ENCODE measurements at places on chromosomes 7 and 10. TPM values are rescaled to one million over a fixed set of nuclear protein-coding genes. Genes with fewer than 3 reads are reported as not detected.
A peak's percentile ranks its signal among the peaks of the same experiment; 100 is the strongest.

- no peak for DNase-seq
- H3K4me1 ChIP-seq = peaks cover 6% of the 10 kb centered on the region
- H3K4me3 ChIP-seq = no peak overlapping the region
- no peaks in the 10 kb centered on the region for H3K27me3 ChIP-seq
- H3K27ac ChIP-seq = no peak overlapping the region
Measured at GRCh38 chr7:1516586-1517251, 12.5 kb upstream of the INTS1 start.

- H3K27ac ChIP-seq = no peak overlapping the region
- DNase-seq = no peak
- H3K4me3 ChIP-seq = no peak overlapping the region
- H3K36me3 ChIP-seq = no peaks in the 10 kb centered on the region
- H3K4me1 ChIP-seq = no peaks in the 10 kb centered on the region
Measured at GRCh38 chr7:135995748-135996147, 18.6 kb upstream of the MTPN start.

GRCh38 chr7:87926581-87927461 is 7.2 kb upstream of the ADAM22 start:
- no peaks in the 10 kb centered on the region for H3K27me3 ChIP-seq
- H3K27ac ChIP-seq = no peak overlapping the region
- no peaks in the 10 kb centered on the region for H3K4me1 ChIP-seq
- no peaks in the 10 kb centered on the region for H3K36me3 ChIP-seq

GRCh38 chr7:100465702-100466311 is 1.7 kb upstream of the SPACDR start:
- H3K36me3 ChIP-seq = peaks cover 27% of the 10 kb centered on the region
- no peaks in the 10 kb centered on the region for H3K27me3 ChIP-seq
- H3K27ac ChIP-seq = peak overlapping the region; percentile 55

GRCh38 chr7:66138994-66139752 is 24.5 kb downstream of the CRCP start:
- H3K4me1 ChIP-seq = no peaks in the 10 kb centered on the region
- H3K27me3 ChIP-seq = no peaks in the 10 kb centered on the region
- H3K27ac ChIP-seq = no peak overlapping the region
- peaks cover 50% of the 10 kb centered on the region for H3K36me3 ChIP-seq
- H3K4me3 ChIP-seq = no peak overlapping the region

DNA sequence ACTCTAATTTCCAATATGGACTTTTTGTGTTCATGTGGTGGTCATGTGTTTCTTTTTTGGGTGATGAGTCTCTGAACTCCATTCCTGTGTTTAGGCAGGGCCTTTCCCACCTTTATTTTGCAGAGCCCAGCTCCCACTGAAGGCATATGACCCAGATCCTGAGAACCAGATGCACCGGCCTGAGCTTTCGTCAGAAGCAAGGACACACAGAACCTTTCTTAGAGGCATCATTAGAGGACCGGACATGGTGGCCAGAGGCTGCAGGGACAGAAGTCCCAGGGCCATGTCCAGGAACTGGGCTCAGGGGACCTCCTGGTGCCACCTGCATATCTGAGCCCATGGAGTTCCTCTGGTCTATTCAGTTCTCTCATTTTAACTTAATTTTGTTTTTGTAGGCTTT is 200.9 kb upstream of the ZNF32 start:
- no peak overlapping the region for H3K27ac ChIP-seq
- H3K4me3 ChIP-seq = no peak overlapping the region
- H3K4me1 ChIP-seq = peaks cover 19% of the 10 kb centered on the region
- DNase-seq = no peak
- H3K27me3 ChIP-seq = no peaks in the 10 kb centered on the region

- H3K36me3 ChIP-seq = no peaks in the 10 kb centered on the region
- DNase-seq = no peak
- no peak overlapping the region for H3K27ac ChIP-seq
- no peaks in the 10 kb centered on the region for H3K27me3 ChIP-seq
- H3K4me3 ChIP-seq = no peak overlapping the region
Measured at GRCh38 chr7:149569025-149569725, 71.6 kb upstream of the ZNF746 start.

DNA sequence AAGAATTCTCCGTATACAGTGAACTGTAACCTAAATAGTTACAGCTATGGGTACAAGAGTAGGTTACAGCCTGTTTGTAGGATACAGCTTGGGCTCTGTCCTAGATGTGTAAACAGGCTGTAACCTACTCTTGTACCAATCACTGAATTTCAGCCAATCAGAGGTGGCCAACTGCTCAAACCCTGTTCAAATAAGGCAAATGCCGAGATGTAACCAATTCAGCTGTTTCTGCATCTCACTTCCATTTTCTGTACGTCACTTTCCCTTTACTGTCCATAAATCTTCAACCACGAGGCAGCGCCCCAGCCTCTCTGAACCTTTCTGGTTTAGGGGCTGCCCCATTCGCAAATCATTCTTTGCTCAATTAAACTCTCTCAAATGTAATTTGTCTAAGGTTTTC is 8.3 kb upstream of the MMP21 start:
- DNase-seq = no peak
- no peak overlapping the region for H3K4me3 ChIP-seq
- H3K36me3 ChIP-seq = peaks cover 8% of the 10 kb centered on the region
- no peaks in the 10 kb centered on the region for H3K4me1 ChIP-seq
- H3K27ac ChIP-seq = no peak overlapping the region

DNA sequence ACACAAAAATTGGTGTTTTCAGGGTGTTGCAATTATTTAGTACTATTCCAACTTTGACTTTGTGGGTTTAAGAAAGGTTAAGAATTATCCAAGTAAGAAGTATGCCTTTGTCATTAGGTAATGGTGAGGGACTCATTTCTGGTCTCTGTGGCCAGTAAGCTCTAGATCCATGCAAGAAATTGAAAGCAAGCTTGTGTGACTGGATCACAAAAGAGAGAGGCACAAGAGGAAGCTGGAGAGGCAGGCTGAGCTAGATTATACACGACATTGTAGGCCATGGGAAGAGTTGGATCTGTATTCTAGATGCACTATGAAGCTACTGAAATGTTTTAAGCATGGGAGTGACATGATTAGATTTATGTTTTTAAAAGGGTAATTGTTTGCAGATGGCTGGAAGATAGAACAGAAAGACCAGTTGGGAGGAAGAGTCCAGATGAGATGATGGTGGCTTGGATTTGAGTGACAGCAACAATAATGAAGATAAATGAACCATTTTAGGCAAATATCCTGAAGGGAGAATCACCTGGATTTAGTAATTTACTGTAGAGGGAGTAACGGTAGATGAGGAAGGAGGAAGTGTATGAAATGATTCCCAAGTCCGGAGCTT is 50.0 kb downstream of the CALD1 start:
- no peaks in the 10 kb centered on the region for H3K36me3 ChIP-seq
- DNase-seq = no peak
- H3K4me3 ChIP-seq = no peak overlapping the region
- H3K27me3 ChIP-seq = no peaks in the 10 kb centered on the region

DNA sequence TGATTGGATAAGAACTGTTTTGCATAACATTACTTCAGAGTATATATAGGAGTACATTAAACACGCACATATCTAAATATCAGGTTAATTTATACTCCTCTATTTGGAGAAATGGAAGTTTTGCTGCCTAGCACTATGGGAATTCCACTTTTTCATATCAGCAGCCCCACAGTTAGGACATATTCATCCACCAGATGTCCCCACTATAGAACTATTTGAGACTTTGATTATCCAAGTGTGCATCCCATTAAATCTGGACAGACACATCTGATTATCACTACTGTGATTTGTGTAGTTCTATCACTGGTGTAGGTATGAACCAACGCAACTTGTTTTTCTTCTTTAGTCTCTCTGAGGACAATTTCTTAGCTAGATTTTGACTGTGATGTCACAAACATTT is 345.7 kb downstream of the THSD7A start:
- H3K4me1 ChIP-seq = no peaks in the 10 kb centered on the region
- no peak overlapping the region for H3K4me3 ChIP-seq
- DNase-seq = no peak
- H3K27me3 ChIP-seq = no peaks in the 10 kb centered on the region
- H3K36me3 ChIP-seq = no peaks in the 10 kb centered on the region
- no peak overlapping the region for H3K27ac ChIP-seq

GRCh38 chr7:52518869-52519268 is 516.6 kb upstream of the POM121L12 start:
- H3K36me3 ChIP-seq = no peaks in the 10 kb centered on the region
- no peaks in the 10 kb centered on the region for H3K27me3 ChIP-seq
- DNase-seq = no peak
- H3K4me1 ChIP-seq = no peaks in the 10 kb centered on the region
- no peak overlapping the region for H3K27ac ChIP-seq
- H3K4me3 ChIP-seq = no peak overlapping the region

- H3K4me3 ChIP-seq = peak overlapping the region; percentile 28
Measured at GRCh38 chr10:119305860-119306513, 98.6 kb downstream of the GRK5 start.

DNA sequence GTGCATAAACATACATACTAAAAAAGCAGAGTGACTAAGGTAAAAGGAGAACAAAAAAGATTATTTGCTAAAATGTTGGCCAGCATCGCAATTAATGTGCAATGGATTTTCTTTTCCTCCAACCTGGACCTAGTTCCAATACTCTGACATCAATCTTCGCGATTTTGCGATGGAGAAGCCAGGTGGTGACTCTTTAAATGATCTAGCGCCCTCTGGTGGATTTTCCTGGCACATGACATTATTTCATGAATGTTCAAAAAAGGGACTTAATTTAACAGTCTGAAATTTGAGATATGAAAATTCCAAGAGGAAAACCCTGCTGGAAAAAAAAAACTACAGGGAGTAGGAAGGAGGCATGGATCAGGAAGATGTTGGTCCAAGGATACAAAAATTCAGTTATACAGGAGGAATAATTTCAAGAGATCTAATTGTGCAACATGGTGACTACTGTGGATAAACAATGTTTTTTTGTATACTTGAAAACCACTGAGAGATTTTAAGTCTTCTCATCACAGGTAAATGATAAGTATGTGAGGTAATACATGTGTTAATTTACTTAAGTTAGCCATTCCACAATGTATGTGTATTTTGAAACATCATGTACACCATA is 4.3 kb upstream of the KCNMA1 start:
- H3K4me3 ChIP-seq = no peak overlapping the region
- DNase-seq = no peak
- no peaks in the 10 kb centered on the region for H3K27me3 ChIP-seq
- peak overlapping the region; percentile 79 for H3K27ac ChIP-seq
- H3K36me3 ChIP-seq = no peaks in the 10 kb centered on the region

- no peak overlapping the region for H3K4me3 ChIP-seq
- no peak for DNase-seq
- H3K27me3 ChIP-seq = no peaks in the 10 kb centered on the region
- H3K27ac ChIP-seq = no peak overlapping the region
- H3K4me1 ChIP-seq = no peaks in the 10 kb centered on the region
- H3K36me3 ChIP-seq = no peaks in the 10 kb centered on the region
Measured at GRCh38 chr7:30510124-30511075, 5.8 kb upstream of the GGCT start.

GRCh38 chr10:58467931-58468635 is 44.6 kb upstream of the BICC1 start:
- no peaks in the 10 kb centered on the region for H3K36me3 ChIP-seq
- H3K27me3 ChIP-seq = no peaks in the 10 kb centered on the region
- no peak overlapping the region for H3K27ac ChIP-seq
- H3K4me1 ChIP-seq = no peaks in the 10 kb centered on the region
- DNase-seq = no peak

DNA sequence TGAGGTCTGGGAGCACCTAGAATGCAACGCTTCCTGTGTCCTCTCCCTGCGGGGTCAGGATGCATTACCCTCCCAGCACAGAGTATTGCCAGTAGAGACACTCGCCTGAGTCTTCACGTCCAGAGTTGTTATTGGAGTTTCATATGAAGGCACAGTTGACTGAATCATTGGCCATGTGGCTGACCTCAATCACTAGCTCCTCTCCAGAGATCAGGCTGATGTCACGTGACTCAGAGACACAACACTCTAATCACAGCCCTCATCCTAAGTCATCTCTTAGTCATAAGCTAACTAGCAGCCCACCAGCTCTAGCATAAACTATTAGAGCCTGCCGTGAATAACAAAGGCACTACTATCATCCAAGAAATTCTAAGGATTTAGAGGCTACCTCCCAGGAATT is 107.8 kb downstream of the HECW1 start:
- no peak overlapping the region for H3K4me3 ChIP-seq
- H3K27me3 ChIP-seq = no peaks in the 10 kb centered on the region
- H3K27ac ChIP-seq = no peak overlapping the region
- no peaks in the 10 kb centered on the region for H3K36me3 ChIP-seq
- no peaks in the 10 kb centered on the region for H3K4me1 ChIP-seq

GRCh38 chr7:5343884-5344283 is 61.1 kb downstream of the SLC29A4 start:
- H3K36me3 ChIP-seq = peaks cover 96% of the 10 kb centered on the region
- no peak for DNase-seq
- H3K4me1 ChIP-seq = no peaks in the 10 kb centered on the region
- H3K27me3 ChIP-seq = no peaks in the 10 kb centered on the region
- no peak overlapping the region for H3K27ac ChIP-seq
- no peak overlapping the region for H3K4me3 ChIP-seq

DNA sequence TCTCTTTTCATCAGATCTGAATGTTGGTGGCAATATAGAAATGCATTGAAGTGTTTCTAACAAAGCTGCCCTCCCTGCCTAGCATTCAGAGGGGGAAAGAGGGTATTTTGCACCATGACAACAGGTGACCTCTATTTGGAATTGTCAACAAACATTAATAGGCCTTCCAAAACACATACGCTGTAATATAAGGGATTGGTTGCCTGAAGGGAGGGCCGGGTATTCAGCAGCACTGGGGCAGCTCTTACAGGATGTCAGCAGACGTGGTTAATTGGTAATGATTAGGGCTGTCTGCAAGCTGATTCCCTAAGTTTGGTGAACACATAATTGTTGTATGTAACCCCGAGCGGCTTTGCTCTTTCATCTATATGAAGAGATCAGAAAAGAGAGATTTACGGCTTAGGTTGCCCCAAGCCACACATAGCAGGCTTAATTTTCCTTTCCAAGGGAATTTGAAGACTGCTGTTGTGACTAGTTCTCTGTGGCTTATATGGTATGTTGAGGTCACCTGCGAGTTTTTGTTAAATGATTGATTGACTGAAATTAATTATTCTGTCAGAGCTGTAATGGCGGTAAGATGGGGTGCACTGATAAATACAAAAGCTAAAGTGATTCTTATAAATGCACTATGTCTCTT is 759.3 kb downstream of the LRMDA start:
- no peak overlapping the region for H3K4me3 ChIP-seq
- H3K4me1 ChIP-seq = no peaks in the 10 kb centered on the region
- H3K27me3 ChIP-seq = no peaks in the 10 kb centered on the region
- H3K27ac ChIP-seq = no peak overlapping the region
- no peaks in the 10 kb centered on the region for H3K36me3 ChIP-seq
- no peak for DNase-seq

Gene HERC4
- total RNA-seq = 15.0 TPM

Gene GRB10
- total RNA-seq = 53.4 TPM

Gene PTF1A
- not detected for total RNA-seq
